ENCODE measurements at places on chromosomes 16 and 17.
A peak's percentile ranks its signal among the peaks of the same experiment; 100 is the strongest.

DNA sequence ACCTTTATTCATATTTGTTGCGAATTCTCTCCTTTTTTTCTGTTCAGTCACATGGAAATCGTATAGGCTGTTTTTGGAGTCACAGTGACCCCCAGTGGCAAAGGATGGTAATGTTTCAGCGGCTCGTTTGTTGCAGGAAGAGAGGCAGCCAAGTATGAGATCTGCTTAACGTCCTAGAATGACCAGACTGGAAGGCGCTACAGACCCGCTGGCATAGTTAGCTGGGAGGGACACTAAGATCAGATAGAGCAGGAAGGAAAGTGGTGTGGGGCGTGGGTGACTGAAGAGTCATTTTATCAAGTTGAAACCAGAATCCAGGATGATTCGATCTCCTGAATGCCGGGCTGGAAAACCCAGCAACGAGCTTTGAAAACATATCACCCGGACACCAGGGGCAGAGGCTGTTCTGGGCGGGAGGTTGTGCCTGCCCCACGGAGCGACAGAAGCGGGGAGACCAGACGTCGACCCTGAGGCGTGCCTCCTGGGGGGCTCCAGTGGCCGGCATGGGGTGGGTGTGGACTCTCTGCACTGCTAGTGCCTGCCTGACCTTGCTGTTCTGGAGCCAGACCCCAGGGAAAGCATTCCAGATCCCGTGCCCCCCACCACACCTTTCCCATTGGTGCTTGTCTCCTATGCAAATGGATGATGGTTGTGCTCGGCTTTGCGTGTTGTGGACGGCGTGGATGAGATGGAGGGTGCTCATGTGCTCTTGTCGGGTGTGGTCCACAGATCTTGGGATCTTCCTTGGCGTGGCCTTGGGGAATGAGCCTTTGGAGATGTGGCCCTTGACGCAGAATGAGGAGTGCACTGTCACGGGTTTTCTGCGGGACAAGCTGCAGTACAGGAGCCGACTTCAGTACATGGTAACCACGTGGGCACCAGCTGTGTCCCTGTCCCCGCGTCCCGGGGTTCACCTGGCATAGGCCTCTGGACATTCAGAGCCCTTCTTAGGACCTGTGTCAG is 7.7 kb downstream of the IL34 start:
- DNase-seq, result peak; percentile 81

- DNase-seq, result no peak
Measured at GRCh38 chr16:2270588-2271470, 2.9 kb upstream of the RNPS1 start.

DNA sequence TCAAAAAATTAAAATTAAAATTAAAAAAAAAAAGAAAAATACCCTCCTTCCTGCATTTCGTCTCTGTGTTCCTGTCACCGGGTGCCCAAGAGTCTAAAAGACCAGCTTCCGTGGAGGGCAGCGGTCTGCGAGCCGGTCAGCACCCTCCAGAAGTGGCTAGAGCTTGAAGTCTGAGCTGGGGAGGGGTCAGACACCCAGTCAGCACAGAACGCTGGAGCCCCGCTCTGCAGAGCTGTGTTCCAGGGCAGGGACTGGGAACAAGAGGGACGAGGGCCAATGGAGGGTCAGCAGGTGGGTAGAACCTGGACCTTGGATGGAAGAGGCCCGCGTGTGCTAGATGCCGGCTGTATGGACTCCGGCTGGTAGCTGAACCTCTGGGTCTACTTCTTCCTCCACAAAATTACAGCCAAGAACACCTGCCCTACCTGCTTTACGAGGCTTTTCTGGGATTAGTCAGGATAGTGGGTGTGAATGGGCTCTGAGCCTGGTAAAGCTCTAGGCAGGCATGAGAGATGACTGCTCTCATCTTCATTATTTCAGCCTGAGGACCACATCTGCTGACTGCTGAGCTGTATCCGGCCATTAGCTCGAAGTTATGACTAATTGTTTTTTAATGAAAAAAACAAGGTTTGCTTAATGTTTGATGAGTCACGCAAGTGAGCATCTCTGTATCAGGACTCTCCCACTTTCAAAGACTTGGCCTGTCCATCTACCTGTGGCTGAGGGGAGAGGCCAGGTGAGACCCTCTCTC is 5.9 kb downstream of the TRPV1 start:
- DNase-seq, result no peak

DNA sequence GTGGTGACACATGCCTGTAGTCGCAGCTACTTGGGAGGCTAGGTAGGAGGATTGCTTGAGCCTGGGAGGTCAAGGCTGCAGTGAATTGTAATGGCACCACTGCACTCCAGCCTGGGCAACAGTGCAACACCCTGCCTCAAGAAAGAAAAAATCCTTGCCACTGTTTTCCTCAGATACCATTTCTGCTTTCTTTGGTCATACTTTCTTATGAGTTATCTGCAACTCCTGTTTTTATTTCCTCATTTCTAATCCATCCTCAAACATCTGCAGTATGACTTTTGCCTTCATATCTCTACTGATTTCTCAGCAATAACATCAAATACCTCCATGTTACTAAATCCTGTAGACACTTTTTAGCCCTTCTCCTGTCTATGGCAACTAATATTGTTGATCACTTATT is 3.1 kb upstream of the AP2B1 start:
- DNase-seq, result no peak

DNA sequence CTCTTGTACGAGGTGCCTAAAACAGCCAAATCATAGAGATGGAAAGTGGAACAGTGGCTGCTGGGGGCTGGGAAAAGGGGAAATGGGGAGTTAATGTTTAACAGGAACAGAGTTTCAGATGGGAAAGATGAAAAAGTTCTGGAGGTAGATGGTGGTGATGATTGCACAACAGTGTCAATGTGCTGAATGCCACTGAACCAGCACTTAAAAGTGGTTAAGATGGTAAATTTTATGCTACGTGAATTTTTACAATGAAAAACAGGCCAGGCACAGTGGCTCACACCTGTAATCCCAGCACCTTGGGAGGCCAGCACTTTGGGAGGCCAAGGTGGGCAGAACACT is 130.4 kb downstream of the C16orf78 start:
- DNase-seq, result no peak

- no peak for DNase-seq
Measured at GRCh38 chr17:37824534-37825485, 80.0 kb upstream of the HNF1B start.

DNA sequence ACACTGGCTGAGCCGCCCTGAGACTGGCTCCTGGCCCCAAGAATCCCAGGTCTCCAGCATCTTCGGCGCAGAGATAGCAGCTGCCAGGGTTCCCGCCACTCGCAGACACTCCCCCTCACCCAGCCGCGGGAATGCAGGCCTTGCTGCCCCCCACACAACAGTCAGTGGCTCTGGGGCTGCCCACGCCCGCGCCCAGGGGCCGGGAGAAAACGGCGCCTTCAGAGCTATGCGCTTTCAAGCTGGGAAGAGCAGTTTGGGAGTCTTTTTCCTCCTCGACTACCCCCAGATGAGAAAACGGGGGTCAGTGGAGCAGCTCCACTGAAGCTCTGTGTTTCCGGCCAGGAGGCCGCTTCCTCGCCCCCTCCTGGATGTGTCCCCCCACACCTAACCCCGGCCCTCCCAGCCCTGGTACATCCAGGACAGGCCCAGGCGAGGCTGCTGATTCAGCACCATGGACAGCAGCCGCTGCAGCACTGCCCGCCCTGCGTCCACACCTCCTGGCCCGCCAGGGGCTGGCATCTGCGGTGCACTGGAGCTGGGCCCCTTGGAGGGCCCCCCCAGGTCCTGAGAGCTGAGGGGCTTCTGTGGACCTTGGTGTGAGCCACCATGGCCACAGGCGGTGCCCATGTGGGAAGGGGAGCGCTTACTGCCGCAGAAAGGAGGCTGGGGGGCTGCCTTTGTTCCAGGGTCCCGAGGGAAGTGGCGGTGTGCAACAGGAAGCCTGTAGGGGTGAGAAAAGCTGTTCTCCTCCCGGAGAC is 35.7 kb downstream of the CACNA1H start:
- DNase-seq, result no peak

Measured in BE2C (cell line).